SW 1271 (cell line): ENCODE measurements at places on chromosomes 3 and 15.
A peak's percentile ranks its signal among the peaks of the same experiment; 100 is the strongest.

GRCh38 chr15:71375934-71376333 lies 260.7 kb downstream of the THSD4 start:
- DNase-seq = no peak

DNA sequence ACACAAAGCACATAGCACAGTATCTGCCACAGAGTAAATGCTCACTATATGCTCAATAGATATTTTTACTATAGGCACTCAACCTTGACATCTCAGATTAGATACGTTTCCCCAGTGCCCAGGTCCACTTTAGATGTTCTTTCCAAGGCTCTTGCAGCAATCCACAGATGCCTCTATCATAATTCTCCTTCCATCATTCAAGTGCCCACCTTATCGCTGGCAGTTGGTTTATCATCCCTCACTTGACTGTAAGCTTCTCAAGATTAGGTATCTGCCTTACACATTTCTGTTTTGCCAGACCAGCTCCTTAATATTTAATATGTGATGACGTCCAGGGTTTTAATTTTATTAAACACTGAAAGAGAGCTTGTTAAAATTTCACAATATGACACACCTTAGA lies 8.6 kb downstream of the NCEH1 start:
- DNase-seq = no peak

DNA sequence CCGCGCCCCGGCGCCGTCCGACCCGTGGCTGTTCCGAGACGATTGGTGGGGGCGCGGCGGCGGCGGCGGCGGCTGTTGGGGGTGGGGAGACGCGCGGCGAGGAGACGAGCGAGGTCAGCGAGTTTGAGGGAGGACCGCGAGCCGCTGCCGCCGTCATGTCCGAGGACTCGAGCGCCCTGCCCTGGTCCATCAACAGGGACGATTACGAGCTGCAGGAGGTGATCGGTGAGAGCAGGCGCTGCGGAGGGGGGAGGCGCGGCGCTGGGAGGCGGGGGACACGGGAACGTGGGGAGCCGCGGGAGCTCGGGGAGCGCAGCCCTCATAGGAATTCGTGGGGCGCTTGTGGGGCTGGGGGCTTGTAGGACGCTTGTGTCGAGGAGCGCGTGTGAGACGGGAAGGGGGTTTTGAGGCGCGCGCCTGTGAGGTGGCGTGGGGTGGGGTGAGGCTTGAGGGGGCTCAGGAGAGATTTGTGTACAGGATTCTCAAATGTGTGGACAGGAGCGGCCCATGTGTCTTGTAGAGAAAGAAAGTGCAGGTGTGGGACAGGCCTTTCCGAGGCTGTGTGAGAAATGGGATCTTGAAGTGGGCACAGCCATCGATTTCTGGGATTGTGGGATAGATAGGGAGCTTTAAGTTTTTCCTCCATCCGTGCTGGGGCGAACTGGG lies 518 bp downstream of the OXSR1 start:
- DNase-seq = peak; percentile 82

DNA sequence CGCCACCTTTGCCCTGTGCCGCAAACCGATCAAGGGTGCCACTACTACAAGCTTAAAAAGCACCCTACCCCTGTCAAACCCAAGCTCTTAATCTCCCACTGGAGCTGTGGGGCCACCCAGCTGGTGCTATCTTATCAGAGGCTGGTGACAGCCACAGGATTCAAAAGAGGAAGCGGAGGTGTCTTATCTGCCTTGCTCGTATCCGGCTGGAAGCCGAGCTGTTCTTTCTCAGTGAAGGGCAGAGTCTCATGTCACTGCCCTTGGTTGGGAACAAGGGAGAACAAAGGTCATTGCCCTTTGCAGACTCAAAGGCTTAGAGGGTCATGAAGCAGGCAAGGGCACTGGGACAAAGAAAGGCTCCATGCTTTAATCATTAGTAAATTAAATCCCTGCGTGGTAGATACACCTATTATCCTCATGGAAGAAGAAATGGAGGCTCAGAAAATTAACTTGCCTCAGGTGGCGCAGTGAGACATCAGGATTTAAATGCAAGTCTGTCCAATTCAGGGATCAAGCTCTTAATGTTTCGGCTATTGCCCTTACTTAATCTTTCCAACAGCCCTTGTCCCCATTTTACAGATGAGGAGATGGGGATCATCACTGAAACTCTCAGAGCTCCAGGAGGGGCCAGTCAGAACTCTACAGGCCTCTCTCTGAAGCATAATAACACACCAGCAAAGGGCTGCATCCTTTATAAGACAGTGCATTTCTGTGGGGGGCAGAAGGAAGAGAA lies 360.0 kb upstream of the PROK2 start:
- DNase-seq = no peak

GRCh38 chr3:153601374-153601853 lies 439.4 kb downstream of the RAP2B start:
- DNase-seq = no peak

- no peak for DNase-seq
These were observed 35.8 kb downstream of the CLDN11 start for GRCh38 chr3:170454509-170454908.

DNA sequence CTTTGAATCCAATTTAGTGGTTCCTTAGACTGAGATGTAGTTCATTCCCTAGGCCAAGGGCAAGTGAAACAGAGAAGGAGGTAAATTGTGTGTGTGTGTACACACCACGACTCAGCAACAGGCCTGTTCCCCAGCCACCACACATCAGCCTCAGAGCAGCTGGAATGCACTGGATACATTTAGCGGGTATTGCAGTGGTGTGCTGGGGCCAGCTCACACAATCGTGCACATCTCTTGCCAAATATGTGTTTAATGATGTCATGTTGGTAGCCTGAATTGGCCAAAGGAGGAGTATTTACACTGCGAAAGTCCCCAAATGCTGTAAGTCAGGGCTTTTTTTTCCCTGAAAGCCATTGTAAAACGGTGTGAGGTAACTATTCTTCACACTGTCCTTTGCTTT lies 82.3 kb downstream of the RBPMS2 start:
- DNase-seq = no peak

GRCh38 chr15:71755092-71755970 lies 55.0 kb upstream of the NR2E3 start:
- no peak for DNase-seq

DNA sequence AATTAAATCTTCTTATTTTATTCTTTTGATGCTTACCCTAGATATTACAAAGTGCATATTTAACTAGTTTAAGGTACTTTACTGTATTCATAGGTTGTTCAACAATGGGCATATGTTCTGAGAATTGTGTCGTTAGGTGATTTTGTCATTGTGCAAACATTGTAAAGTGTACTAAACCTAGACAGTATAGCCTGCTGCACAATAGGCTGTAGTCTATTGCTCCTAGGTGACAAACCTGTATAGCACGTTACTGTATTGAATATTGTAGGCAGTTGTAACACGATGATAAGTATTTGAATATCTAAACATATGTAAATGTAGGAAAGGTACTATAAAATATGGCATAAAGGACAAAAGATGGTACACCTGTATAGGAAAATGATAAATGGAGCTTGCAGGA lies 100.7 kb downstream of the CACNA2D3 start:
- DNase-seq = no peak

DNA sequence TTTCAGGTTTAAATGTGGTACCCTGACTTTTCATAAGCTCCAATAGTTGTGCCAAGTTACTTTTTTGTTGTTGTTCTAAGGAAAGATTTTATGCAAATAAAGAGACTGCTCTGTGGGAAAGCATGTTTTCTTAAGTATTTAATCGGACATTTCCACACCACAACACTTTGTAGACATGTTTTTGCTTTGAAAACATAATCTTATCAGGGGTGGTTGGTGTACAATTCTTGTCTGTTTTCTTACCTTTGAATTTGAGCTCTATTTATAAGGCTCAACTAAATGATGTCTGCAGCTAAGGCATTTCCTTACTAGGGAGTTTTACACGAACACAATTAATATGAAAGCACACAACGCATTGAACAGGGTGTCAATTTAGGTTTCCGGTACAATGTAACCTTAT lies 81.5 kb upstream of the CDIN1 start:
- no peak for DNase-seq

- no peak for DNase-seq
These were observed 16.9 kb upstream of the IGSF10 start for GRCh38 chr3:151477591-151478334.

- no peak for DNase-seq
These were observed 22.4 kb downstream of the CIAO2A start for GRCh38 chr15:64070965-64071851.

- DNase-seq = no peak
These were observed 98.1 kb upstream of the CTNNB1 start for GRCh38 chr3:41101231-41101630.

GRCh38 chr3:141307351-141308059 lies 60.8 kb upstream of the ZBTB38 start:
- no peak for DNase-seq

- no peak for DNase-seq
These were observed 9.7 kb upstream of the RNU6-1 start for GRCh38 chr15:67849538-67849937.

GRCh38 chr3:15812183-15812582 lies 14.4 kb upstream of the ANKRD28 start:
- no peak for DNase-seq

GRCh38 chr3:64109438-64109837 lies 86.1 kb upstream of the PSMD6 start:
- DNase-seq = no peak

DNA sequence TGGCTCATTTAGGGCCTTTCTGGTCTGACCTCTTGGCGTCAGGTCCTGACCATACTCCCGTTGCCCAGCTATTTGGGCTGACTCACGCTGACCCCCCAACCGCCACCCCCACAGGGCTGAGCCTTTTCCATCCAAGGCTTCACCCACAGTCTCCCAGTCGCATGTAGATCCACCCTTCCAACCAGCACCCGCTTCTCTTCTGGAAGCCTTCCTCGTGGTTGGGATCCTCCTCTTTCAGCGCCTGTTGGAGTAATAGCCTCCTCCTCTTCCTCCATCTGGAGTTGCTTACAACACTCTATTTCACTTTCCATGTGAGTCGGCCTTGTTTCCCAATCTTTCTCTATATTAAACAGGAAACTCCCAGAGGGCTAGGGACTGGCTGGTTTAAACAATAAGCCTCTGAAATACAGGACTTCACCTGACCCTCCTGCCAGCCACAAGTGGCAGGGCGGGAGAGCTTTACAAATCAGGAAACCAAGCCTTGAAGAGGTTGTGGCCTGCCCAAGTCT lies 2.1 kb upstream of the ALAS1 start:
- no peak for DNase-seq

DNA sequence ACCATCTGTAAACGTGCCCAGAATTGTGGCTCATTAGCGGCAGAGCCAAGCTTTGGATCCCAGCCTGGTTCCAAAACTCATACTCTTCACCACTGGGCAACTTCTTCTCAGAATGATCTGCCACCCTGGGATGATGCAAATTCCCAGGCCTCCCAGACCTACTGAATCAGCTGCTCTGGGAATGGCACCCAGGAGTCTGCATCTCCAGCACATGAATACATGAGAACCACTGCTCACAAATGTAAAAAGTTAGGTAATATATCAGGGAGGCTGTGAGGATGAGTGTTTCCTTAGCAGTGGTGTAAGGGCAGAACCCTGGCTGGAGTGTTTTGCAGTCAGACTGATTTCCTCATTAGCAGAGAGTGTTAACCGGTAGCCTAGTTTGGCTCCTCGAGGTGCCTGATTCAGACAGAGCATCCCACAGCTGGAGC lies 94.2 kb downstream of the LIPC start:
- DNase-seq = no peak

- DNase-seq = no peak
These were observed 23.1 kb downstream of the PLSCR5 start for GRCh38 chr3:146581951-146582467.

DNA sequence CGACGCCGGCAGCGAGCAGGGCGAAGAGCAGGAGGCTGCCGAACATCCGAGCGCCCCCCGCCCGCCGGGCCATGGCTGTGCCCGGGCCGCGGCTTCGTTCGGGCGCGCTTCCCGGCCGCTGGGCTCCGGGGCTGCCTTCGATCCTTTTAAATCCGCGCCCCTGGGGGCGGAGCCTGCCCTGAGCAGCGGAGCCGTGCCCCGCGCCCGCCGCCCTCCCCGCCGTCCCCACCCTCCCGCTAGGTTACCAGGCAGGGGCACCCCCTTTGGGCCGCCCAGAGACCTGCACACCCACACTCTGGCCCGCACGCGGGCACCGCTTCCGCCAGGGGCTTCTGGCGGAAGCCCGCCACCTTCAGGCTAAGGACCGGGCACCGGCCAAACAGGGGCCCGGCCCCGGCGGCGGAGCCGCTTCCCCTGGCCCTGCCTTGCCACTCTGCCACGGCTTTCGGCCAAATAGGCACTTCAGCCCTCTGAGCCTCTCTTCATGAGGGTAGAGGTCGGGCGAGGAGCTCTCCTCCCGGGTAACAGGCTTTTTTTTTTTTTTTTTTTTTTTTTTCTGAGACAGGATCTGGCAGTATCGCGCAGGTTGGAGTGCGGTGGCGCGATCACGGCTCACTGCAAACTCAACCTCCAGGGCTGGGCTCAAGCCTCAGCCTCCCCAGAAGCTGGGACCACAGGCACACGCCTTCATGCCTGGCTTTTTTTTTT lies at the start of gene NMB:
Gene NMB (minus strand): TSS at position 120 of the 708 bp plus-strand sequence. CDS start 47 bp downstream, at position 73.
- DNase-seq = peak; percentile 60

DNA sequence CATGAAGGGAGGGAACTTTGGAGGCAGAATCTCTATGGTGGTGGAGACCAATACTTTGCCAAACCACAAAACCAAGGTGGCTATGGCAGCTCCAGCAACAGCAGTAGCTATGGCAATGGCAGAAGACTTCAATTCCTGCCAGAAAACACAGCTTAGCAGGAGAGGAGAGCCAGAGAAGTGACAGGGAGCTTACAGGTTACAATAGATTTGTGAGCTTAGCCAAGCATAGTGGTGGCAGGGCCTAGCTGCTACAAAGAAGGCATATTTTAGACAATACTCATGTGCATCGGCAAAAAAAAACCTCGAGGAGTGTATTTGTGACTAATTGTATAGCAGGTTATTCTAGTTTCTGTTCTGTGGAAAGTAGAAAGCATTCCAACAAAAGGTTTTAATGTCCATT lies 6.4 kb upstream of the CSTA start:
- no peak for DNase-seq

DNA sequence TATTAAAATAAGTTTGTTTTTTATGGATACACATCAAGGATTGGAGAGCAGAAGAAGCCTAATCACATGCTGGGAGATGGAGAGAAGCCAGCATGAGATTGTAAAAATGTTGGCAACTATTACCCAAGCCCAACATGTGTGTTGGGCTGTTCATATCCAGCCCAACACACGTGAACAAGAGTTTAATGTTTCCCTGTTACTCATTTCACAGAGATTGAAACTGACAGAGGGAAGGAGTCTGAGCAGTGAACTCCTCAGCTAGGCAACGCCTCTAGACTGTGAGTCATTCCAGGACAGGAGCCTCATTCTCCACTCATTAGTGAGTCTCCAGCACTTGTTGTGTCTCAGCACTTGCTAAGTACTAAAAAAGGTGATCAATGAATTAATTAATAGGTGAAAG lies 43.2 kb upstream of the CMSS1 start:
- no peak for DNase-seq

- DNase-seq = no peak
These were observed 22.2 kb upstream of the IGDCC3 start for GRCh38 chr15:65399997-65400396.

GRCh38 chr15:31277335-31278060 lies 49.1 kb upstream of the KLF13 start:
- DNase-seq = no peak

- no peak for DNase-seq
These were observed 55.7 kb upstream of the TMEM115 start for GRCh38 chr3:50415061-50415460.
